Esophagus muscularis mucosa (tissue), 4 donors: ENCODE measurements at places on chromosomes 11 and 22. TPM values are rescaled to one million over a fixed set of nuclear protein-coding genes. Genes with fewer than 3 reads are reported as not detected.

DNA sequence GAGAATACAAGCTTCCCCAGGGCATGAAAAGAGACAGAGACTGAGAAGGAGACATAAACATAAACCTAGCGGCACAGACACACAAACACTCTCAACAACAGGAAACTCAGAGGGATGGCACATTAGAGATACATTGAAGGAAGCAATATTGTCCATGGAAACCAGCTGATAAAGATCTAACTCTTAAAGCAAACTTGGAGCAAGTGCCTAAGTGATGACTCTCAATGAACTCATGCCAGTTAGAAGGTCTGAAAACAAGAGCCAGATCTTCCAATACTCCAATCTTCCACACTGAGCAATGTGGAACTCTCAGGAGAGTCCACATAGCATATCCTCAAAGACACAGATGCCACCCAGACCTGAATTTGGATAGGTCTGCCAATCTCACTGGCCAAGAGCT lies 168.8 kb upstream of the ISX start:
- no peaks in the 10 kb centered on the region for H3K27me3 ChIP-seq
- H3K4me3 ChIP-seq = no peak overlapping the region
- no peaks in the 10 kb centered on the region for H3K4me1 ChIP-seq
- no peak overlapping the region for H3K27ac ChIP-seq

- H3K4me3 ChIP-seq = no peak overlapping the region
- no peak overlapping the region for H3K27ac ChIP-seq
- H3K36me3 ChIP-seq = no peaks in the 10 kb centered on the region
- H3K27me3 ChIP-seq = peaks cover 28% of the 10 kb centered on the region
- DNase-seq = no peak
Measured at GRCh38 chr11:71323876-71324526, 71.6 kb upstream of the SHANK2 start.

DNA sequence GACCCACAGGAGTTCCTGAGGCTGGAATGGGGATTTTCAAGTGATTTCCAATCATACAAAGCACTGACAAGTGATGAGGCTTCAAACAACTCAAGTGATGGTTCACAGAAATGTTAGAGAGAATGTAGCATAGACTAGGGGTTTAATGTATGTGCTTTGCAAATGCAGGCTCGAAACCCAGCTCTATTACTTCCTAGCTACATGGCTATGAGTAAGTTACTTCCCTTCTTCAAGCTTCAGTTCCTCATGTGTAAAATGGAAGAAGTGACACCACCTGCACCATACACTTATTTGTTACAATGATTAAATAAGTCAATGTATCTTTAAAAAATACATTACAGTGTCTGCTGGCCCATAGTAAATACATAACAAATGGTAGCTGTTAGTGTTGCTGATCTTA lies 139.8 kb downstream of the CCDC81 start:
- no peaks in the 10 kb centered on the region for H3K27me3 ChIP-seq
- H3K36me3 ChIP-seq = no peaks in the 10 kb centered on the region
- H3K4me1 ChIP-seq = peaks cover 24% of the 10 kb centered on the region
- H3K27ac ChIP-seq = no peak overlapping the region

DNA sequence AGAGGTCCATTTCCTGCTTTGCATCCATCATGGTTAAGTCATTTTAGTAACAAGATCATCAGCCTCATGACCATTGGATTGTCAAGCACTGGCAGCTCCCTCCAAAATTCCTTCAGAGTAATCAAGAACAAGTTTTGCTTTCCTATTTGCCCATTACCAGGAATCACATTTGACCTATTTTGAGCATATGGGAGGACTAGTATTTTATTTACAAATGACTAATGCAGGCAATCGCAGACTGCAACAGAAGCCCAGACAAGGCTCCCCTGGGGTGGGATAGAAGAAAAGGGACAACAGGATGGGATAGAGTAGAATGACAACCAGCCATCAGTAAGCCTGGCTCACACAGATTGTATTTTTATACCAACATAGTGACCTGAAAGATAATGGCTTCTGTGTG lies 9.1 kb downstream of the MMP10 start:
- no peaks in the 10 kb centered on the region for H3K4me1 ChIP-seq
- no peaks in the 10 kb centered on the region for H3K27me3 ChIP-seq
- no peak overlapping the region for H3K27ac ChIP-seq
- H3K36me3 ChIP-seq = no peaks in the 10 kb centered on the region
- H3K4me3 ChIP-seq = no peak overlapping the region

DNA sequence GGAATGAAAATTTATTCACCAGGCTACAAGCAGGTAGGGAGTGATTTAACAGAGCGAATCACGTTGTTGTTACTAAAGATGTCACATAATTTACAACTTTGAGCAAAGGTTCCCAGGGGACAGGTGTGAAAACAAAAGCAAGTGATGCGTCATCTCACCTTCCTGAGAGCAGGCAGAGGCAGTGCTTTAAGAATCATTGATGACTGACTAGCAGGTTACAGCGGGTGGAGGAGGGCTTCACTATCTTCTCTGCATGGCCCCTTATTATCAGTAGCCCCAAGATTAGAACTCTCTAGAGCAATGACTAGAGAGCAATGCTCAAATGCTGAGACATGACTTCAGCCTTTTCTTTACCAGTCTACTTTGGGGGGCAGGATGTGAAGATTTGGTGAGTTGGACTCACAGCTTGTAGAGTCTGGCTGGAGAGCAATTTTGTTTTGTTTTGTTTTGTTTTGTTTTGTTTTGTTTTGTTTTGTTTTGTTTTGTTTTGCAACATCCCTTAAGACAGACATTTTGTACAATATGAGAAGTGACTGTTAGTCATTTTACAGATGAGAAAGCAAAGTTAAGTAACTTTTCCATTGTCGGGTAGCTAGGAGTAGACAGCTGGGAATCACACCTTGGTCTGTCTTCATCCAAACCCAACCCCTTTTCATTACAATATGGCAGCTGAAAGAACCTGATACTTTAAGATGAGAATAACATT lies 84.8 kb downstream of the SLC1A2 start:
- no peaks in the 10 kb centered on the region for H3K4me1 ChIP-seq
- H3K27me3 ChIP-seq = no peaks in the 10 kb centered on the region

- H3K4me3 ChIP-seq = no peak overlapping the region
- no peak for DNase-seq
- H3K36me3 ChIP-seq = peaks cover 6% of the 10 kb centered on the region
- no peaks in the 10 kb centered on the region for H3K27me3 ChIP-seq
- peaks cover 27% of the 10 kb centered on the region for H3K4me1 ChIP-seq
Measured at GRCh38 chr11:468036-468435, 18.0 kb downstream of the PTDSS2 start.

GRCh38 chr22:30308518-30309230 lies 18.1 kb downstream of the TBC1D10A start:
- no peaks in the 10 kb centered on the region for H3K27me3 ChIP-seq
- no peak for DNase-seq
- peaks cover 3% of the 10 kb centered on the region for H3K36me3 ChIP-seq

DNA sequence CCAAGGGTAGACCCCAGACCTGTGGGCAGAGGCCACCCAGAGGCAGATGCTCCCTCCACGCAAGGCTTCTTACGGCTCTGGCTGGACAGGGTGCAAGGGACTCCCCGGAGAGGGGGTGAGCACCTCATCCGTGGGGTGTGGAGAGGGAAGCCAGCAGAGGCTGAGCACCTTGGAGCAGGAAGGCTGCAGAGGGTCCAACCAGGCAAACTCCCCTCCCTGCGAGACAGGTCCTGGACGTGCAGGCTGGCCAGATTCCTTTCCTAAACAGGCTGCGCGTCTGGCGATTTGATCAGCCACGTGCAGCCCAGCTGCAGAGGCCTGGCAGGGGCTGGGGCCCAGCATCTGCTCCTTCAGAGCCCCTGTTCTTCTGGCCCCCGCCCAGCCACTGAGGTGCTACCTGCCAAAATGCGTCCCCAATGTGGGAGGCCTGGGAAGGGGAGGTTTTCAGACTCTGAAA lies 49.3 kb downstream of the WNT11 start:
- no peak for DNase-seq
- peaks cover 22% of the 10 kb centered on the region for H3K4me1 ChIP-seq
- H3K27ac ChIP-seq = no peak overlapping the region
- H3K27me3 ChIP-seq = no peaks in the 10 kb centered on the region
- no peak overlapping the region for H3K4me3 ChIP-seq

- H3K4me1 ChIP-seq = peaks cover 62% of the 10 kb centered on the region
- H3K36me3 ChIP-seq = no peaks in the 10 kb centered on the region
- no peaks in the 10 kb centered on the region for H3K27me3 ChIP-seq
- peak overlapping the region; percentile 62 for H3K27ac ChIP-seq
Measured at GRCh38 chr11:130606781-130607511, 158.5 kb downstream of the ADAMTS15 start.

- no peak overlapping the region for H3K27ac ChIP-seq
- no peaks in the 10 kb centered on the region for H3K27me3 ChIP-seq
- no peak for DNase-seq
- H3K36me3 ChIP-seq = no peaks in the 10 kb centered on the region
Measured at GRCh38 chr22:28231441-28231840, 312.4 kb upstream of the PITPNB start.

DNA sequence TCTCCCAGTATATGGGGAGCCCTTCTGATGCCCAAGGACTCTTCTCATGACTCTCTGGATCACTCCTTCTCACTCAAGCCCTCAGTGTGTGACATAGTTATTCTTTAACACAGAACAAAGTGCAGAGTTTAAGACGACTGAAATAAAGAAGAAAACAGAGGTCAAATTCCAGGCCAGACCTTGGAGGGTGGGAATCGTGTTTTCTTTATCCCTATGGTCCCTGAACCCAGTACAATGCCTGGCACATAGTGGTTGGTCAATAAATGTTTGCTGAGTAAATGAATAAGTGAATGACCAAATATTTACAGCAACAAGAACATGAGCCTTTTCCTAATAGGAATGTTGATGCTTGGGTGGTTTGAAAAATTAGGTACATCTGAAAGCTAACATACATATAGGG lies 28.8 kb downstream of the VSTM5 start:
- H3K4me1 ChIP-seq = no peaks in the 10 kb centered on the region
- DNase-seq = no peak
- peaks cover 3% of the 10 kb centered on the region for H3K36me3 ChIP-seq

DNA sequence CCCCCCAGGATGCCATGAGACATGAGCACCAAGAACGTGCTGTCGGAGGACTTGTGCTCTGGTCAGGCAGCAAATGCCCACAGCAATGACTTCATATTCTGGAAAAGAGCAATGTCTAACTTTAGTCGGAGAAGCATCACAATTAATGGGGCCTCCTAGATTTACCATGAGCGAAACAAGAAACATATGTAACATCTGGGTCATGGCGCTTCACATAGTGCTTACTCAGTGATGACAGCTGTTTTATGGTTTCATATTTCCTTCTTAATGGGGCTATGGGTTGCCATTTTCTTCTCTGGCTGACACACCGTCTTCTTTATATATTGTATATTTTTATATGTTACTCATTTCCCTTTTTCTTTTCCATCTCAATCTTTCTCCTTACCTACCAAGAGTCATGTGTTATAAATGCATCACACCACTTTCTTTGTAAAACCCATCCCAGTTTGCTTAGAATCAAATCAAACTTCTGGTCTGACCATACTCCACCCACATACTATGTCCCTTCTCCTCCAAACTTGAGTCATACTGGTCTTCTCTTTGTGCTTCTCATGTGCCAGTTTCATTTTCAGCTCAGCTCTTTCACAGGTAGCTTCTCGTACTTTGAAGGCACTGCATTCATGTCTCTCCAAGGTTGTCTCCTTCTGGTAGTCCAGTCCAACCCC lies 9.4 kb upstream of the CASP12 start:
- H3K27me3 ChIP-seq = no peaks in the 10 kb centered on the region
- no peak overlapping the region for H3K27ac ChIP-seq
- no peak for DNase-seq
- H3K4me3 ChIP-seq = no peak overlapping the region

- no peaks in the 10 kb centered on the region for H3K36me3 ChIP-seq
- H3K4me3 ChIP-seq = no peak overlapping the region
- no peak for DNase-seq
- no peaks in the 10 kb centered on the region for H3K4me1 ChIP-seq
- H3K27ac ChIP-seq = no peak overlapping the region
Measured at GRCh38 chr11:120579611-120580031, 68.1 kb downstream of the GRIK4 start.

DNA sequence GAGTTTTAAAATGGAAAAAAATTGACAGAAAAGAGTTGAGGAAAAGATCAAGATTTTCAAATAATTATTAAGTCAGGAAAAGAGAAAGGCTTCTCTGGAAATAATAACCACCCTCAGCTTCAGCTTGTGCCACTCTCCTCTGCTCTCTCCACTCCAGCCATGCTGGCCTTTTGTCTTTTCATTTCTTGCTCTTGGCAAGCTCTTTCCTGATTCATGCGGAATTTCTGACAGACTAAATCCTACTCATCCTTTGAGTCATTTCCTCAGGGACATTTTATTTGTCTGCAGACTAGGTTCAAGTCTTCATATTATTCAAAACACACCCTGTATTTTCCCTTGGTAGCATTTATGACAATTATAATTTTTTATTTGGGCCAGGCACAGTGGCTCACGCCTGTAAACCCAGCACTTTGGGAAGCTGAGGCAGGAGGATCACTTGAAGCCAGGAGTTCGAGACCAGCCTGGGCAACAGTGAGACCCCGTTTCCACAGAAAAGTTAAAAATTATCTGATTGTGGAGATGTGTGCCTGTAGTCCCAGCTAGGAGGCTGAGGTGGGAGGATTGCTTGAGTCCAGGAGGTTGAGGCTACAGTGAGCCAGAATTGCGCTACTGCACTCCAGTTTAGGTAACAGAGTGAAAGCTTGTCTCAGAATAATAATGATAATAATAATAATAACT lies 7.8 kb upstream of the P4HA3 start:
- H3K4me1 ChIP-seq = peaks cover 33% of the 10 kb centered on the region
- no peak for DNase-seq
- H3K4me3 ChIP-seq = no peak overlapping the region
- no peaks in the 10 kb centered on the region for H3K36me3 ChIP-seq
- H3K27ac ChIP-seq = peak overlapping the region; percentile 65

GRCh38 chr22:29879753-29880152 lies 3.2 kb upstream of the MTMR3 start:
- no peak overlapping the region for H3K4me3 ChIP-seq
- H3K4me1 ChIP-seq = peaks cover 13% of the 10 kb centered on the region
- H3K27ac ChIP-seq = no peak overlapping the region
- H3K36me3 ChIP-seq = no peaks in the 10 kb centered on the region

GRCh38 chr11:66859686-66860448 lies 3.0 kb downstream of the LRFN4 start:
- peaks cover 16% of the 10 kb centered on the region for H3K36me3 ChIP-seq
- no peak overlapping the region for H3K4me3 ChIP-seq
- no peak for DNase-seq

- no peak for DNase-seq
- H3K4me3 ChIP-seq = no peak overlapping the region
- H3K36me3 ChIP-seq = no peaks in the 10 kb centered on the region
Measured at GRCh38 chr11:21475276-21475675, 717.6 kb upstream of the ANO5 start.

Gene MPZL2
- total RNA-seq = 17.7 TPM

Gene SLC7A4
- 0.33 TPM for total RNA-seq

Gene TRIM49
- not detected for total RNA-seq

Gene SCGB1D2
- total RNA-seq = not detected

Gene SAAL1
- 19.1 TPM for total RNA-seq

Gene OR51E1
- total RNA-seq = not detected

Gene CD248
- 37.8 TPM for total RNA-seq
